ENCODE measurements at places on chromosomes 2 and 18.

GRCh38 chr2:186848873-186849578, at the start of gene ZSWIM2:
ZSWIM2 (minus strand) TSS chr2:186849170; CDS start chr2:186849130, 40 bp downstream.
- DNase-seq: peak; percentile 85

- DNase-seq: no peak
Observed at GRCh38 chr2:1305342-1306013, 107.8 kb upstream of the TPO start.

DNA sequence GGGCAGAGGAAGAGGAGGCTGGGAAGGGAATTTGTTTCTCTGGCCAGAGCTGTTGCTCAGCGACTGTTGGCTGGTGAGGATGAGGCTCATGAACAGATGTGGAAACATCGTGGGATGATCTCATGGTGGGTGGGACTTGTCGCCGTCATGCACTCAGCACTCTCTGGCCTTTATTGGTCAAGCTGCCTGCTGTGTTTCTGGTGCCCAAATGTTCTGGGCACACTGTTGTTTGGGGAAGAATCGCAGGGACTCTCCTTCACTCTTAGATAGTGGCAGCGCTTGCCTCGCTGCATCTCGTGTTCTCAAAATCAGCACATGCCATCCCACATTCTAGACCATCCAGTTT, 145.6 kb downstream of the AGAP1 start:
- peak; percentile 76 for DNase-seq

- DNase-seq: no peak
Observed at GRCh38 chr2:118548880-118549488, 298.5 kb downstream of the EN1 start.

DNA sequence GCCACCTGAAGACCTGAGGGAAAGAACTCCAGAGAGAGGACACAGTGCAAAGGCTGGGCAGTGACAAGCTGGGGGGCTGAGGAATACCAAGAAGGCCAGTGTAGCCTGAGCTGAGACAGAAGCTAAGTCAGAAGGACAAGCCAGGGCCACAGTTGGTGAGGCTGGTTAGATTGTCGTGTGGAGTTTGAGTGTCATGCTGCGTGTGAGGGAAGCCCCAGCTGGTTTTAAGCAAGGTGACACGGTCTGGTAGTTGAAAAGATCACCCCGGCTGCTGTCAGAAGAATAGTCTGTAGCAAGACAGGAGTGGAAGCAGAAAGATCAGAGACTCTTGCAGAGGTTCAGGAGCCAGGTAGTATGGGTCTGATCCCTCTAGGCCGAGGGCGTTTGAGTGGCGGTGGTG, 50.6 kb upstream of the RMDN2 start:
- no peak for DNase-seq

DNA sequence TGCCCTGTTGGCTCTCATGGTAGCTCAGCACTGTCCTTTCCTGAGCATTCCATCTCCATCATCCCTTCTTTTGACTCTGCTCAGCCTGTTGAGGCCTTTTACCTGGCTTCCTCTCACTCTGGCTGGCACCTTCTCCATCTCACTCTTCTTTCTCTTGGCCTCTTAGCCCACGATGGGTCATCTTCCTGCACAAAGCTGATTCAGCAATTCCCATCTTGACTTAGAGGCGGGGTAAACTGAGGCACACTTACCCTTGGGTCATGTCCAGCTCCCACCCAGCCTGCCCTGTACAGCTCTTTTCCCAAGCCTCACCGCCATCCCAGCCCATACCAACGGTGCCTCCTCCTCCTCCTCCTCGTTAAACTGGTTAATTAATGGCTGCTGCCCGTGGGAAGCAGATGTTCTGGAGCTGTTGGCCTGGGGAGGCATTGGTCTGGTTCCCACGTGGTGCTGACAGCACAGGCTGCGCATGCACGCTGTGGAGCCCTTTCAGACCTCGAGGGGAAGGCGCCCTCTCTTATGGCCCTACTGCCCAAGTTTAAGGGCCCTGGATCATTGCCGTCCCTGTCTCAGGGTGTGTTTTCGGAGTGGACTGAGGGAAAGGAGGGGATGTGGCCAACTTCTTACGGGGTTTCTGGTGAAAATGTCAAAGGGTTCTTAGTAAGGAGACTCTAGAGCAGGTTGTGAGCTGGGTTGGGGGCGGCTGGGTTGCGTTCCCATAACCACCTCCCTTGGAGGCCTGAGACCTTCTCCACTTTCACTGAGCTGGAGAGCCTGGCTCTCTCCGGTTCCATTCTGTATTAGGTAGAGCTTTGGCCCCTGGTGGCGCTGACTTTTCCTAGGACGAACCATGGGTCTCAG, 10.9 kb downstream of the WNT10A start:
- no peak for DNase-seq

DNA sequence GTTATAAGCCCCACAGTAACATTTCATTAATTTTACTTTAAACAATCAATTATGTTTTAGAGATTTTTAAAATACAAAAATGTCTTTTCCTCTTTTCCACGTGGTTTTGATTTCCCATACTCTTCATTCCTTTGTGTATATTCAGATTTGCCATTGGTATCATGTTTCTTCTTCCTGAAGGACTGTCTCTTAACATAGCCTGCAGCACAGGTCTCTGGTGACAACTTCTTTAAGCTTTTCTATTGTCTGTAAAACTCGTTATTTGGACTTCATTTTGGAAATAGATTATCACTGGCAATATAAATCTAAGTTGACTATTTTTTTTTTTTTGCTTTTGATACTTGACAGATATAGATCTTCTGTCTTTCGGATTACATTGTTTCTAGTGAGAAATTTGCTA, 115.2 kb upstream of the KLHL29 start:
- peak; percentile 57 for DNase-seq

GRCh38 chr18:77052297-77052982, 80.1 kb downstream of the MBP start:
- no peak for DNase-seq

DNA sequence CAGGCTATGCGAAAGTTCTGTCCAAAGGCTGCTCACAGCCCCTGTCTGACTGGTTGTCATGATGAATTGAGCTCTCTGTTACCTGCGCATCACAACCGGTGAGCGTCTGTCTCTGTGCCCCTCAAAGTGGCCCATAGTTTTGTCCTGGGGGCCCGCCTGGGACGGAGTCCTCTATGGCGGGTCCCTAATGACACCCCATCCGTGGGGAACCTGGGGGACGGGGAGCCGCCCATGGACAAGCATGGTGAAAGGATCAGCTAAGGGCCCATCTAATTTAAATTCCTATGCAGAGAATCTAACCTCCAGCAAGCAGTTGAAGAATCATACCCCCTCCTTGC, 473 bp downstream of the ELMOD3 start:
- DNase-seq: no peak

DNA sequence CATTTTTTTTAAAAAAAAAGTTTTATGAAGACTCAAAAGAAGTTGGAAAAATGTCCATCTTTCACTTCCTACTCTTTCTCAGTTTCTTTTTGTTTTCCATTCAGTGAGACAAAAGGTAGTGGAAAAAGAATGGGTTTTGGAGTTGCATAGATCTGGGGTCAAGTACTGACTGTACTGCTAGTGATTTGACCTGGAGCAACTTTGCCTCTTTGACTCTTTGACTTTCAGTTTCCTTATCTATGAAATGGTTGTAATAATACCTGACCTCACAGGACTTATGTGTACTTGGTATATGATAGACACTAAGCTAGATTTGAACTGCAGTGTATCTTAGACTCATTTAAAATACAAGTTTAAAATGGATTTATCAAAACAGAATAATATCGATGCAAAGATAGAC, 3.5 kb upstream of the KCNE4 start:
- no peak for DNase-seq

DNA sequence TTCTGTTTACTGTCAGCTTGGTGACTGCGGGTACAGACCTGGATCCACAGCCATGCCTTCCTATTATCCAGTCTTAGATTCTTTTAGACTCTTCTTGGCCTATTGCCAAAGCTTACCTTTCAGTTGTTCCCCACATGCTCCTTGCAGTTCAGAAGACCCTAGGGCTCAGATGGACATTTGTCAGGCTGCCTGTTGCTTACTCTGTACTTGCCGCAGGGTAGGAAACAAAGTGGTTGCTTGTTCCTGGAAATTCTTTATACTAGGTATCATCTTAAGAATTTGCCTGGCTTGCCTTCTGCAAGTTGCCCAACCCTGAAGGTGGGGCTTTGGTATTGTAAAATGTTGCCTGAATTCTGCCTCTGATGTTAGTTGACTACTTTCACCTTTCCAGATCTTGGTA, 24.4 kb downstream of the CD28 start:
- DNase-seq: no peak

- DNase-seq: peak; percentile 3
Observed at GRCh38 chr2:184455624-184456023, 142.7 kb upstream of the ZNF804A start.

GRCh38 chr2:152622219-152622618, 95.0 kb downstream of the PRPF40A start:
- DNase-seq: no peak

- DNase-seq: peak; percentile 50
Observed at GRCh38 chr2:231563378-231563961, 29.2 kb upstream of the TEX44 start.

- DNase-seq: no peak
Observed at GRCh38 chr2:227183657-227184367, 19.4 kb downstream of the COL4A3 start.

DNA sequence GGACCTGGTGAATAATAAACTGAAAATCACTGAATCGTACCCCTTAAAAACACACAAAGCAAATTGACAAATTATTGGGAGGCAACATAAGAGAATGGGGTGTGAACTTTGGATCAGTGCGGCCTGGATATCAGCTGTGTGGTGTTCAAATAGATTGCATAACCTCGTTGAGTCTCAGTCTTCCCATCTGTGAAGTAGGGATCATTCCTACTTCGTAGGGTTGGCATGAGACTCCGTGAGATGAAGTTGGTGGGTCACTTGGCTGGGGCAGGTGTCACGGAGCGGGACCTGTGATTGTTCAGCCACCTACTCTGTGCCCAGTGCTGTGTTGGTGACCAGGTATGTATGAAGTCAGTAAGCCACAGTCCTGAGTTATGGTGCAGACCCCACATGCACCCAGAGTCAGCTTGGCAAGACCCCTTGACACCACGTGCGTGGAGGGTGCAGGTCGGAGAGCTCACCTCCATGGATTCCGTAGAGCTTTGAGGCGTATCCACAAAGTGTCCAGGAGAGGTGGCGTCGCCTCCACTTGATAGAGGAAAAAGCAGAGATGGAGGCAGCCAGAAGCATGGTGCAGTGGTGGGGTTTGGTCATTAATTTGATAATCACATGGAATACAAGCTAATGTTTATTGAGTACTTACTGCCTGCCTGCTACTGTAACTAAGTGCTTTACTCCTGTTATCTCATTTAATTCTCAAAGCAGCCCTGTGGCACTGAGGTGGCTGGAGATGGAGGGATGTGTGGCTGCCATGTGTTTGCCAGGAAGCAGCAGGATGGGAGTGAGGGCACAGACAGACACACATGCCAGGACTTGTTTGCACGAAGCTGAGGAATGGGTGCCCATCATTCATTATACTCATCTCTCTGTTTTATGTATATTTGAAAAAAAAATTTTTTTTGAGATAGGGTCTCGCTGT, 35.8 kb downstream of the HPCAL1 start:
- DNase-seq: no peak
